Lung (tissue), 17 donors: ENCODE measurements at places on chromosomes 2 and 18.

- DNase-seq: no peak
Observed at GRCh38 chr2:11907190-11907589, 160.8 kb downstream of the LPIN1 start.

DNA sequence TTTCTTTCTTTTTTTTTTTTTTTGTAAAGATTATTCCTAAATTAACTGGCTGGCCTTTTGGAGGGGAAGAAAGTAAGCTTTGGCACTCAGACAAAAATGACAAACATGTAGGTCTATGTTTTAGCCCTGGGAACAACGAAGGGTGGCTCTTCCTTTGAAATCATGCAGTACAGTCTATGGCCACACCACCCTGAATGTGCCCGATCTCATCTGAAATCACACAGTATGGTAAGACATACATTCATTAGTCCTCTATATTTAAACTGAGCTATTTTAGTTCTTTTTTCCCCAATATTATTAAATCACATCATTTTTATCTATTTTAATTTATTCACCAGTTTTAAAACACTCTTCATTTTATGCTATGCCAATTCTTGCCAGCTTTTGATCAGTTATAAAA is 48.2 kb downstream of the PLA2R1 start:
- DNase-seq: no peak

DNA sequence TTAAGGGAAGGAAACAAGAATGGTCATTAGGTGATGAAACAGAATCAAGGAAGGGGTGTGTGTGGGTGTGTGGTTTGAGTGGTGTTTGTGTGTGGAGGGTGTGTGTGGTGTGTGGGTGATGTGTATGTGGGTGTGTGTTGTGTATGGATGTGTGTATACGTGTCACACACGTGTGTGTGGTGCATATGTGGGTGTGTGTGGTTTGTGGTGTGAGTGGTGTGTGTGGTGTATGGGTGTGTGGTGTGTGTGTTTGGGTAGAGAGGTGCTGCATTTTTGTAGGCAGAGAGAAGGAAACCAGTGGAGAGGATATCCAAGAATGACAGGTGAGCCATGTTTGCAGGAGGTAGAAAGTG is 1.1 kb upstream of the CEP192 start:
- no peak for DNase-seq

- no peak for DNase-seq
Observed at GRCh38 chr18:56444201-56444600, 194.2 kb downstream of the TXNL1 start.

DNA sequence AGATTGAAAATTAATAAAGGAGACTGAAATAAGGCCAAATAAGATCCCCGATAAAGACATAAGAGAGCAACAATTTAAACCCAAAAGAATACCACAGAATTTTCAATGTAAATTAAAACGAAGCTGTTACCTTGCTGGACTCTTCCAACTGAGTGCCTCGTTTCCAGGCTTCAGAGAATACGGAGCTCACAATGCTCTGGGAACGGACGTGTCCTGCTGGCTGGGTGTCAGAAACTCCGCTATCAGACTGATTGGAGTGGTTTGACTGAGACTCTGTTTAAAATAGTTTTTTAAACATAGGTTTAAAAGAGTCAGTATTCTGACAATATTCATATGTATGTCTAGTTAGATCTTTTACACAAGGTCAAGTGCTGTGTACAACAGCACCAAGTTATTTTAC is 90.4 kb downstream of the RAPH1 start:
- DNase-seq: no peak
